ENCODE measurements at places on chromosomes 1 and 21.

GRCh38 chr21:34830386-34831170 lies 161.8 kb downstream of the CLIC6 start:
- peaks cover 23% of the 10 kb centered on the region for H3K27me3 ChIP-seq
- no peaks in the 10 kb centered on the region for H3K4me1 ChIP-seq
- no peaks in the 10 kb centered on the region for H3K36me3 ChIP-seq
- H3K27ac ChIP-seq, result no peak overlapping the region
- no peak for DNase-seq

GRCh38 chr1:230790026-230790425 lies 42.8 kb downstream of the CAPN9 start:
- no peaks in the 10 kb centered on the region for H3K27me3 ChIP-seq
- DNase-seq, result no peak
- no peak overlapping the region for H3K4me3 ChIP-seq

DNA sequence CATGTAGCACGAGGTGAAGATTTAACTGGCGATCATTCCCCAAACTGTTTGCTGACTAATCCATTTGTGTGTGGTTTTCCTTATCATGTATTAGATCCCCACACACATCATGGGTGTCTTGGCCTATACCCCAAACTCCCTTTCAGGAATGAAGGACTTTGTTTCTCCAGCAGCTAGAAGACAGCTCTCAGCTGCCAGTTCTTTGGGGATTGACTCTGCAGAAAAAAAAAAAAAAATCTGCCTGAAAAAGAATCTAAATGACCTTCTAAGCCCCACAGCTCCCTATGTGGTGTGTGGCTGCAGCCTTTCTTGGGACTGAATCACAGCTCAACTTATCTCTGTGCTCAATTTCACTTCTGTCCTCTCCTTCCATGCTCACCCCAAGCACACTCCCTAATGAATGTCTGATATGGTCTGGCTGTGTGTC lies 256.3 kb upstream of the DUSP10 start:
- no peaks in the 10 kb centered on the region for H3K36me3 ChIP-seq
- no peak overlapping the region for H3K27ac ChIP-seq
- DNase-seq, result no peak
- H3K4me3 ChIP-seq, result no peak overlapping the region
- H3K27me3 ChIP-seq, result no peaks in the 10 kb centered on the region
- no peaks in the 10 kb centered on the region for H3K4me1 ChIP-seq

GRCh38 chr21:45009616-45010015 lies 64.8 kb upstream of the ADARB1 start:
- no peaks in the 10 kb centered on the region for H3K27me3 ChIP-seq
- peaks cover 7% of the 10 kb centered on the region for H3K4me1 ChIP-seq
- H3K4me3 ChIP-seq, result no peak overlapping the region
- no peaks in the 10 kb centered on the region for H3K36me3 ChIP-seq
- no peak overlapping the region for H3K27ac ChIP-seq

DNA sequence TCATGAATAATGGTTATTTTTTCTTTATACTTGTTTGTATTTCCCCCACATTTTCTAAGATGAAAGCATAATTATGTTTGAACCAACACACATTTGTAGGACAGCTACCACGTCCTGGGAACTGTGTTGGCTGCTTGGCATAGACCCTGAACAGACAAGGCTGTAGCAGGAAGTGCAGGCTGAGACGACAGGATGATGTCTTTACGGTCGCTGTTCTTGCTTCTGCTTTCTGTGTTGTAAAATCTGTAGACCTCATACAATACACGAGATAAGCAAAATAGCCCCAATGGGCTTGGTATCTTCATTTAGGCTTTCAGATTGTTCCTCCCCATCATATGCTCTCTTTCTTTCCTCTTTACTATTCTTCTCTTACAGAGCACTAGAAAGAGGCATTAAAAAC lies 23.3 kb upstream of the OTUD3 start:
- no peaks in the 10 kb centered on the region for H3K4me1 ChIP-seq
- no peak overlapping the region for H3K4me3 ChIP-seq
- no peak overlapping the region for H3K27ac ChIP-seq
- H3K27me3 ChIP-seq, result no peaks in the 10 kb centered on the region
- H3K36me3 ChIP-seq, result no peaks in the 10 kb centered on the region

GRCh38 chr1:209774592-209774991 lies 9.8 kb downstream of the C1orf74 start:
- no peak for DNase-seq
- no peaks in the 10 kb centered on the region for H3K36me3 ChIP-seq
- no peak overlapping the region for H3K4me3 ChIP-seq
- H3K27ac ChIP-seq, result no peak overlapping the region
- peaks cover 13% of the 10 kb centered on the region for H3K4me1 ChIP-seq

DNA sequence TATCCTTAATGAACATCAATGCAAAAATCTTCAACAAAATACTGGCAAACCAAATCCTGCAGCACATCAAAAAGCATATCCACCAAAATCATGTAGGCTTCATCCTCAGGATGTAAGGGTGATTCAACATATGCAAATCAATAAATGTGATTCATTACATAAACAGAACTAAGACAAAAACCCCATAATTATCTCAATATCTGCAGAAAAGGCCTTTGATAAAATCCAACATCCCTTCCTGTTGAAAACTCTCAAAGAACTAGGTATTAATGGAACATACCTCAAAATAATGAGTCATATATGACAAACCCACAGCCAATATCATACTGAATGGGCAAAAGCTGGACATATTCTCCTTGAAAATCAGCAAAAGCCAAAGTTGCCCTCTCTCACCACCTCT lies 54.6 kb upstream of the DEPDC1 start:
- H3K4me1 ChIP-seq, result no peaks in the 10 kb centered on the region
- no peak overlapping the region for H3K4me3 ChIP-seq
- DNase-seq, result no peak
- H3K36me3 ChIP-seq, result no peaks in the 10 kb centered on the region
- no peaks in the 10 kb centered on the region for H3K27me3 ChIP-seq

DNA sequence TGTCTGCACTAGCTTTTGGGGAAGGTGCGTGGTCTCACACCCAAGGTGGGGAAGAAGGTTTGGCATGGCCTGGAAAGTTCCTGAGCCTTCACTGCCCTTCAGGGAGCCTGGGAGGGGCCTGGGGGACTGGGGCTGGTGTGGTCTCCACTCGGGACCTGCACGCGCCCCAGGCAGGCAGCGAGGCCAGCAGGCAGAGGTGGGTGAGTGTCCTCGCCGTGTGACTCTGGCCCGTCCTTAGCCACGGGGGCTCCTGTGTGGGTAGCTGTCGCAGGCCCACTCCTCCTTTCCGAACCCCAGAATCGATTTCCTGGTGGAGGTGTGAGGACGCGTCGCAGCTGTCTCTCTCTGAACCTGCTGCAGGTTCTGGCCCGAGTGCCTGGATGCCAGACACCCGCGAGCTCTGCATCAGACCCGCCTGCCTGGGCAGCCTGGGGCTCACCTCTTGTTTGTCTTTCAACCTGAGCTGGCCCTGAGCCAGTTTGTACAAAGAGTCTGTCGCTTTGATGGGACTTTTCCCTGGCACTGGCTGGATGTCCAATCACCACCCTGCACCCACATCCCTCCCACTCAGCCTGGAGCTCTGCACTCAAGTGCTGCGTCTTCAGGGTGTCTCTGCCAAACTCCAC lies 36.0 kb upstream of the SLC19A1 start:
- no peaks in the 10 kb centered on the region for H3K4me1 ChIP-seq
- H3K4me3 ChIP-seq, result no peak overlapping the region
- no peaks in the 10 kb centered on the region for H3K27me3 ChIP-seq
- no peak for DNase-seq
- H3K27ac ChIP-seq, result no peak overlapping the region

- no peak overlapping the region for H3K27ac ChIP-seq
- DNase-seq, result no peak
- no peaks in the 10 kb centered on the region for H3K36me3 ChIP-seq
- no peak overlapping the region for H3K4me3 ChIP-seq
- H3K4me1 ChIP-seq, result no peaks in the 10 kb centered on the region
These were observed 194.4 kb downstream of the DPYD start for GRCh38 chr1:97726386-97726785.

DNA sequence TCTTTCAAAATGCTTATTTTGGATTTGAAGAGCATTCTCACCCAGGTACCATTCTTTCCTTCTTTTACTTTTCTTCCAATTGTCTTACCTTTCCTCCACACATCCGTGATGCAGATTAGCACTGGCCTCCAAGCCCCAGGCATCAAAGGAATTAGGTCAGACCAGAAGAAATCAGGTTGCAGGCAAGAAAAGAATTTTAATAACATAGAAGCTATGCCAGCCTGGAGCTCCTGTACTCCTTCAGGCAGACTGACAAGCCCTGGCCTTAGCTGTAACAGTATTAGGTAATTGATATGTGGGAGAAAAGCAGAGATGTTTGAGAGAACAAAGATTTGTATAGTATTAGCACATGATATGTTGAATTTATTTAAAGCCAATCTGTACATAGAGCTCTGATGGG lies 390.4 kb upstream of the ADGRL2 start:
- no peak overlapping the region for H3K4me3 ChIP-seq
- no peaks in the 10 kb centered on the region for H3K27me3 ChIP-seq
- DNase-seq, result no peak

All from A673 (cell line).